Mesothelial cell of epicardium (in vitro differentiated cells): ENCODE measurements at places on chromosomes 12 and 14.

GRCh38 chr12:125092872-125093680 lies 27.8 kb downstream of the AACS start:
- no peak for DNase-seq

DNA sequence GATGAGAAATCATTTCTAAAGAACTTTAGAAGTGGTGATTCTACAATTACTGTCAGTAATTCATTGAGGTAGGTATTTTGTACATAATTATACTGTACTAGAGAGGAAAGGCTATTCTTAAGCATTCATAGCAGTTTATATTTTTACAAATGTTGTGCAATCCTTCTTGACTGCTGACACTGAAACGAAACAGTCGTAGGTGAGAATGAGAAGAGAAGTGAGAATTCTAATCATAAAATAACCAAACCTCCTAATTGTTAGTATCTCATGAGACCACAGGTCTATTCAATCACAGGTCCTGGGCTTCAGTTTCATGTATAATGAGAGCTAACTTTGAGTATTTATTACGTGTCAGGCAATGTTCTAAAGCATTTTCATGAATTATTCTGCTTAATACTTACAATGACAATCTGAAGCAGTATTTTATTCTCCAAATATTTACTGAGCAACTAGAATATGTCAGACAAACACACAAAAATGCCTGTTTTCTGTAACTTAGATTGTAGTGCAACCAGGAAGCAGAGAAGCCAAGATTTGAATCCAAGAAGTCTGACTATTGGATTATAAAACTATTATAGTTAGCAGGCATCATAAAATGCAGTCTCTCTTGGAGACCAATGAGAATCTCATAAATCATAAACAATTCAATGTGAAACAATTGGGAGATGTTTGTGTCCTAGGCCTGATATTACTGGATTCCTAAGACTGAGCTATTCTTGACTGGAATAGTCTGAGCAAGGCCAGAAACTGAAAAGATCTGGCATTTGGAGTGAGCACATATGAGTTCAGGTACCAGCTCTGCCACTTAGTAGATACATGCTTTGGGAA lies 24.3 kb downstream of the RERG start:
- no peak for DNase-seq

DNA sequence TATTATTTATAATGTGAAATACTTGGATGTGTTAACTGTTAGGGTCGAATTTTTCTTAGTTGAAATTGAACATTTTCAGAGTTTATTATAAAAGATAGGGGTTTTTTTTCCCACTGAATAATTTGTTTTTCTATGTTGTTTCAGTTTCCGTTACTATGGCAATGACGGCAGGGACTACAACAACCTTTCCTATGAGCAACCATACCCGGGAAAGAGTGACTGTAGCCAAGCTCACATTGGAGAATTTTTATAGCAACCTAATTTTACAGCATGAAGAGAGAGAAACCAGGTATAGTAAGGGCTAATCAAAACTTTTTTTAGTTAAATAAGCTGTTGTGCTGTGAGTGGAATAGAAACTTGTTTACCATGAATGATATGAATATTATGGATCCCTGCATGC lies 35.1 kb upstream of the BMAL2 start:
- no peak for DNase-seq

- no peak for DNase-seq
Observed at GRCh38 chr12:103773109-103773910, 67.7 kb downstream of the NT5DC3 start.

DNA sequence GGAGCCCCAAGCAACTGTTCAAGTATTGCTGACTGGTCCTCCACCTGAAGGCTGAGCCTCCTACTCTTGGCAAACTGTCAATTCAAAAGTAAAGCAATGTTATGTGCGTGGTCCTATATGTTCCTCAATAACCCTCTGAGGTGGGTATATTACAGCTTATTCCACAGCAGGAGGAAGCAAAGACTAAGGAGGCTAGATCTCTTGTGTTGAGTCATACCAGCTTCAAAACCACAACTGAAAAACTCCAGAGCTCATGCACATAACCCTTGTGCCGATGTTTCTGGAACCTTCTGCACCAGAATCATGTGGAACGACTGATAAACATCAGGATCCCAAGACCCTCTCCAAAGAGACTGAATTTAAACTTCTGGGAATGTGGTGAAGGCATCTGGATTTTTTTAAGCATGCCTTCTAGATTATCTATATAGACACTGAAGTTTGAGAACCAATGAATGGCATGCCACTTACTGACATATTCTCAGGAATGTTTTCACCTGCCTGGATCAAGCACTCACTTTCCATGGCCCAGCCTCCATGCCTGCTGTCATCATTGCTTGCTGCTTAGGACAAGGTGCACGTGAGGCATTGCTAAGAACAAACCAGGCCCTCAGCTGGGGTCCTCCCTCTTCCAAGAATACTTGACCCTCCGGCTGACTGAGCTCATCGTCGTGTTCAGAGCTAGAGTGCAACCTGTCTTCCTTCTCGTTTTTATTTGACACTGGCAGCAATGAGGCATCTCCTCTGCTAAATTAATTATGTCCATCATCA lies 194.7 kb downstream of the BCL11B start:
- no peak for DNase-seq

GRCh38 chr12:49800421-49801140 lies 27.6 kb downstream of the NCKAP5L start:
- no peak for DNase-seq

- DNase-seq, result no peak
Observed at GRCh38 chr12:38163442-38163801, 153.2 kb upstream of the ALG10B start.

DNA sequence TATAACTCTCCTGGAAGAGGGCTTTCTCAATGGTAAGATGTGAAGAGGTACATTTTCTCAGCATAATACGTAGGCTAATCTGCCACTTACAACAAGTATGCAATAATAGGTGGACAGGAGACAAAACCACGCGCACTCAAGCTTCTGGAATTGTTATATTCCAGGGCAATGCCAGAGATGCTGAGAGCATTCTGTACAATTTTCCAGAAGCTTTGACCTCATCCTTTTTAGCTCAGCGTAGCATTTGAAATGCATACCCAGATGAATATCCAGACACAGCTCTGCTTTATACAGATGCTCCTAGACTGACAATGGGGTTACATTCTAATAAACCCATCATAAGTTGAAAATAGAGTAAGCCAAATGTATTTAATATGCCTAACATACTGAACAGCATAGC lies 1492.4 kb upstream of the FLRT2 start:
- no peak for DNase-seq

DNA sequence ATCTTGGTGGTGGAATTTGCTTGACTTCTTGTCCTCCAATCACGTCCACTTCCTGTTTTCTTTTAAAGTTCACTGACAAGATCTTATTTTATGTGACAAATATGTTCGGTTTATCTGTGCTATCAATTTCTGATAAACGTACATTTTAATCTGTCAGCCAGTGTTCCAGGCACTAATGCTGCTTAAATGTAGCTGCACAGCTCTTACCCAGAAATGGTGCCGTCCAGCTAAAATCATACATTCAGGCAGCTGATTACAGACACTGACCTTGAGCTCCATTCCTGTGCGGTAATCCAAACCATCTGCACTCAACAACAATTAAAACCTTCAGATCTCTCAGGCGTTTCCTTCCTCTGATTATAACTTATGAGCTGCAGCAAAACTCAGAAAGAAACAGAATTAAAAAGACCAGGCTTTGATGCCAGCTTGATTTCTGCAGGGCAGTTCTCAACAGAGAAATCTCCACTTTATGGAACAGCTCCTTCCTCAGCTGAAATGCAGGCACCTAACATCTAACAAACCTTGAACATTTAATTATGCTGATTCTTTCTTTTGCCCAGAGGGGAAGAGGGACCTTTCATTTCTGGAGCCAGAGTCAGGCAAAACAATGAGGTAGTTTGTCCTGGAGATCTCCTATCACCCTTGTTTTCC lies 26.4 kb upstream of the RASSF3 start:
- DNase-seq, result no peak

DNA sequence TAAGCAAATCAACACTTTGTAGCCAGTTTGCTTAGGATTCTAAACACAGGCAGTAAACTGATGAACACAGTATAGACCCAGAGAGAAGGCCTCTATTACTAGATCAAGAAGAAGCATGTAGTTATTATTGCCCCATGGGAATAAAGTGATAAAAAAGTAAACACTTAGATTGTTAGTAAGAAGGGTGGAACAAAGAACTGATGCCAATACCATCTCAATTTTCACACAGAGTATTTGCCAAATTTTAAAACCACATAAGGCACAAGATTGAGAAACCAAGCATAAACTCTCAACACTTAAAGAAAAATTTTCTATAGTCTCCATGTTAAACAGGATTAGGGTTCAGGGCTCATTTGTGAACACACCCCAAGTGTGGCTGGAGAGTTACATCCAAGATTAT lies 77.0 kb upstream of the SYT1 start:
- DNase-seq, result no peak

DNA sequence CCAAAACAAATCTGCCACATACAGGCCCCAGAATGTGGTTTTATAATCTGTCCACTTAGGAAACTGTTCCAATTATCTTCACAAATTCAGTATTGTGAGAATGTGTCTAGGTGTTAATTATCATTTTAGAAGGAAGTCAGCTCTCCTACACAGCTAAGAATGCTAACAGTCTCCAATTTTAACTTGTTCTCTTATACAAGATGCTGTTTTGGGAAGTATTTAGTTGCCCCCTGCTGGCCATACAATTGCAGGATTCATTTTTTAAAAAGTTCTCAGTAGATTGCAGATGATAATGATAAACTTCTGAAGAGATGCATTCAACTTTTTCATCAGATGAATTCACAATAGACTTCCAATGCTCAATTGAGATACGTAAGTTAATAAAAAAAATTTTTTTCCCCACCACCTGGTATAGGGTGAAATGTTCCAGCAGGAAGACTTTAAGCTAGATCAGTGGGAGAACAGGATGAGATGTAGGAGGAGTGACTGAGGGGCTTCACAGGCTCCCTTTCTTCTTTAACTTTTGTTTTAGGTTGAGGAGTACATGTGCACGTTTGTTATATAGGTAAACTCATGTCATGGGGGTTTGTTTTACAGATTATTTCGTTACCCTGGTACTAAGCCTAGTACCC lies 27.3 kb upstream of the OSBPL8 start:
- no peak for DNase-seq

- DNase-seq, result no peak
Observed at GRCh38 chr14:54301359-54301758, 95.4 kb upstream of the CDKN3 start.

GRCh38 chr12:108825201-108825950 lies 32.0 kb downstream of the SSH1 start:
- no peak for DNase-seq

DNA sequence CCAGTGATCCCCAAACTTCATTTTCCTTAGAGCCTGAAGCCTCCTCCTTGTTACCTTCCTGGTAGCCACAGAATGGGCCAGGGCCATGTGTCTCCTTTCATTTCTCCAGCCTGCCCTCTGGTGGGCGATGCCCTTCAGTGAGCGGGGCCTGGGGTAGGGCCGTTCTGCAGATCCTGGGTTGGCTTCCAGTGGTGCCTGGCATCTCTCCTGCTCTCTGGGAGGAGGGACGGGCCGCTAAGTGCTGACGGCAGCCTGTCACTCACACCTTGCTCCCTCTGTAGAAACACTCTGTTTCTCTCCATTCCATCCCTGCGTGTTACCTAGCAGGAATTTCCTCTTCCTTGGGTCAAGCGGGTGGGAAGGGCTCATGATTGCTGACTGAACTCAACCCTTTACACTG lies 232.1 kb downstream of the CACNA1C start:
- DNase-seq, result peak; percentile 78

- no peak for DNase-seq
Observed at GRCh38 chr12:63808631-63809030, 28.9 kb downstream of the RXYLT1 start.

DNA sequence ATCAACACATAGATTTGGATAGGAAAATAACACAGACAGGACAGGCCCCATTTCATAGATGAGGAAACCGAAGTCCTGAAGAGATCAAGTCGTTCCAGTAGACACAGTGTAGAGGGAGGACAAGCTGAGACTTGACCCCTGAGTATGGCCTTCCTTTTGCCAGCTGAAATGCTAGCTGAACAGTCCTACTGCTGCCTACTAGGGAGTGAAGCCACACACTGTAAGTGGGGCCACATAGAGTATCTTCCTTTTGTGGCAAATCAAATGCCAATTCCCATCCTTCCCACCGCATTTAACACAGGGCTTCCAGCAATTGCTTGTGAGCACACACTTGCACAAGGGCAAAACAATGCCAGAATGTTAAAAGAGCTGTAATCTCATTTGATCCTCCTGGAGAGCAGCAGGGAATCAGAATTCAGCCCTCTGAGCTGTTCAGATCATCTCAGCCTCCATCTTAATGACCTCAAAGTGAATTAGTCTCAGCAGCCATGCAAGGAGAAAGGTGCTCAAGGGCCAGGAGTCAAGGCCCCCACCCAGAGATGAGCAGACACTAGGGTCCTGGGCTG lies 380.5 kb downstream of the EMP1 start:
- no peak for DNase-seq

GRCh38 chr14:104461676-104462449 lies 117.7 kb upstream of the C14orf180 start:
- DNase-seq, result no peak

DNA sequence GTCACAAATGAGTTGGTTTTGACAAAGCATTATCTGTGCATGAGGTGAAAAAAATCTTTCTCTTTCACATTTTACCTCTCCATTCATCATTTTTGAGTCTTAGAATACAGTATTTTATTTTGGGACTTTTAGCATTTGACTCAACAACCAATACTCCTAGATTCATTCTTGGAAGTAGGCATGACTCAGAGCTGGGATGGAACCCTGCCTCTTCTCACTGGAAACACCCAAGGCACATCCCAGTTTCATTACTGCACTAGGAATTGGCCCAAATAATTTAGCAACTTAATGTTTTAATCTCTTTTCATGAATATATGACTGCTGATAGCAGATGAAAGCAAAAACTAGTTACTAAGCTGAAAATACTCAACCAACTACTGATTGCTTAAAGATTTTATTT lies 3.3 kb upstream of the PDZRN4 start:
- no peak for DNase-seq

DNA sequence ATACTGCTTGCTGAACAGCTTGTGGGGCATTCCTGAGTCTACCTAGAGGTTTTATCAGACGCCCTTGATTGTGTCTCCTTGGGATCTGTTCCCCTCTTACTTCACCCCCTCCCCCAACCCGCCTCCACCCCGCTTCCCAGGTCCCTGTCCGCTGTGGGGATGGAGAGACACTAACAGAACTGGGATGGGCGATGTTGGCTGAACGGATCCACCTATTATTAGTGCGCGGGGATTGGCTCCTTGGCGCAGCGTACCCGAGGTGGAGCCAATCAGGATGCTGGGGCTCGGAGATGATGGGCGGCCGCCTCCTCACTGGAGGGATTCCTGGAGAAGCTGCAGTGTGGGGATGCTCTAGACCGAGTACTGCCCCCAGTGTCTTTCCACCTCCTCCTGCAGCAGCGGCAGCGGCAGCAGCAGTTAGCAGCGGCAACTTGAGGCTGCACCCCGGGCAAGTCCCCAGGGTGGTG lies at the start of gene SYT1:
Gene SYT1 (plus strand): TSS at position 372 of the 467 bp plus-strand sequence.
- peak; percentile 73 for DNase-seq

GRCh38 chr12:32761716-32762115 lies 6.0 kb upstream of the YARS2 start:
- no peak for DNase-seq
